ENCODE measurements at places on chromosomes 2 and 18. TPM values are rescaled to one million over a fixed set of nuclear protein-coding genes. Genes with fewer than 3 reads are reported as not detected.

GRCh38 chr2:223442847-223443246, 159.3 kb downstream of the SCG2 start:
- no peak for DNase-seq

TEKT4 gene
- total RNA-seq, result not detected

- DNase-seq, result peak; percentile 20
Observed at GRCh38 chr2:200086911-200087310, 131.5 kb downstream of the MAIP1 start.

- DNase-seq, result peak; percentile 79
Observed at GRCh38 chr2:217756375-217757107, 246.3 kb downstream of the TNS1 start.

DNA sequence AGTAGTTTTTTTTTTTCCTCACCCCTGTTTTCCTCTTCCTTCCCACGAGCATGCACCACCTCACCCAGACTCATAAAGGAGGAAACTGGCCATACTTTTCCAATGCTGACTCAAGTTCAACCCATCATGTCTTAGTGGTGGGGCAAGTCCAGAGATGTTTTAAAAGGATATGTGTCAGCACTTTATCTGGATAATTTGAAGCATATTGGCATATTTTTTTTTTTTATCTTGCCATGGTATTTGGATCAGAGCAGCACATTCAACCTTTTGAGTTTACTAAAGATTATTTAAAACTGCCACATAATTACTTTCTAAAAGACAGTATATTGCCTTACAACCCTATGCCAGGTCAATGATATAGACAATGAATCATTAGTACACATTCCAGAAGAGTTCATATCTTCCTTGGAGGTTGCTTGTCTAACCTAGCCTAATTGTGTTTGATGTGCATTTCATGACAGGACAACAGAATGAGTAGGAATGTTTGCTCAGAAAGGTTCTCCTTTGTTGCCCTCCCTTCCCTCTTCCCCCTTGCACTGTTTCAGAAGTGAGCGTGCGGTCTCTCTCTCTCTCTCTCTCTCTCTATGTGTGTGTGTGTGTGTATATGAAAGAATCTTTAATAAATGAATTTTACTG, 950.7 kb upstream of the FAM98A start:
- no peak for DNase-seq

ZNF804A gene
- total RNA-seq, result 9.5 TPM

DNA sequence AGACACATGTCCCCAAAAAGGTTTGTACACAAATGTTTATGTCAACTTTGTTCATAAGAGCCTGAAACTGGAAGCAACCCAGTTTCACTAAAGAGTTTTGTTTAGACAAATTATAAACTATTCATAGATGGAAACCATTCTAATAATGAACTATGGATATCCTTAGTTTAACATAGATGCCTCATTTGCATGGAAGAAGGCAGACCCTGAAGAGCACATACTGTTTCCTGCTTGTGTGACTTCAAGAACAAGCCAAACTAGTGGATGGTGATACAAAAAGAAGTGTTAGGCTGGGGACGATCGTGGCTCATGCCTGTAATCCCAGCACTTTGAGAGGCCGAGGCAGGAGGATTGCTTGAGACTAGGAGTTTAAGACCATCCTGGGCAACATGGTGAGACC, 48.1 kb downstream of the ACOXL start:
- no peak for DNase-seq

GRCh38 chr2:52454962-52455361, 1312.6 kb upstream of the CHAC2 start:
- DNase-seq, result no peak

- DNase-seq, result no peak
Observed at GRCh38 chr2:46863882-46864281, 51.7 kb downstream of the MCFD2 start.

- DNase-seq, result no peak
Observed at GRCh38 chr2:49255409-49255971, 101.2 kb upstream of the FSHR start.

DNA sequence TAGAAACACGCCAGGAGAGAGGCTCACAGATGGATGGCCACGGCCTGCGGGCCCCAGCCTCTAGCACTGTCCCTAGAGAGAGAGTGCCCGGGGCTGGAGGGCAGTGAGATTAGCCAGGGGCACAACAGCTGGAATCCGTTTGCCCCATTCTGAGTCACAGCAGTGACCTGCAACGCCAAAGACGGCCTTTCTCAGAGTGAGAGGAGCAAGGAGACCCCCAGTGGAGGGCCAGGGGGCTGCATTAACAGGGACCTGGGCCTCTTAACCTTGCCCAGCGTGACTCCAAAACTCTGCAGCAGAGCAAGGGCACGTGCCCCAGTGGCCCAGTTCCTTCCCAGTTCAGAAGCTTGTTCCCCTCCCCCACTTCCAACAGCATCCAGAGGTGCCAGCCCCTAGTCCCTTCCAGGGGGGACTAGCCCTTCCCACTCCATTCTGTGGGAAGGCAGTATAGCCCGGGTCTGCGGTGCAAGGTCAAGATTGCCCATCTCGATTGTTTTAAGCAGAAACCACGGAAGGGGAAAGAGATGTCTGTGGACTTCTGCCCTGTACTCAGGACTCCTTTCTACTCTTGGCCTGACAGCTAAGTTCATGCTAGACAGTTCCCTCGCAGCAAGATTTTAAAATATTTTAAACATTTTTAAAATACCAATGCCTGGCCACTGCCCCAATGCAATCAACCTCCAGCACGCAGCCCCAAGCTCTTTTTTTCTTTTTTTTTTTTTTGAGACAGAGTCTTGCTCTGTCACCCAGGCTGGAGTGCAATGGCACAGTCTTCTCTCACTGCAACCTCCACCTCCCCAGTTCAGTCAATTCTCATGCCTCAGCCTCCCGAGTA, 50.9 kb upstream of the BIN1 start:
- DNase-seq, result no peak

- no peak for DNase-seq
Observed at GRCh38 chr2:232319803-232320442, 58.6 kb upstream of the ALPP start.

KIF3C gene
- total RNA-seq, result 241 TPM

- DNase-seq, result no peak
Observed at GRCh38 chr2:214504599-214505376, 93.9 kb downstream of the VWC2L start.

DNA sequence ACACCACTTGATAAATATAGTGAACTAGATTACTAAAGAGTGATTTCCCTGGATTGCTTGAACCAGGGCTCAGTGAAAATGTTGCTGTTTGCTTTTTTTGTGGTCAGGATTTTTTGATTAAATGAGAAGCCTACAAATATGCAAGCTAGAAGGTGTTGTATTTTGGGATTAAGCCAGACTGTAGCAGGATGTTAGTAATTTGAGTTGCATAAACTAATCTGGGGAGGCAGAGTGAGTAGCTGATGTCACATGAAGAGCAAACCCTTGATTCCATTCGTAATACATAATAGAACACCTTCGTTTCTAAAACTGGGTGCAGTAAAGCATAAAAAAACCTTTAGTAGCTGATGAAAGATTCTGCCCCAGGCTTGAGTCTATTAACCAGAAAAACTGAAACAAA, 32.0 kb downstream of the NEDD4L start:
- DNase-seq, result no peak

DNA sequence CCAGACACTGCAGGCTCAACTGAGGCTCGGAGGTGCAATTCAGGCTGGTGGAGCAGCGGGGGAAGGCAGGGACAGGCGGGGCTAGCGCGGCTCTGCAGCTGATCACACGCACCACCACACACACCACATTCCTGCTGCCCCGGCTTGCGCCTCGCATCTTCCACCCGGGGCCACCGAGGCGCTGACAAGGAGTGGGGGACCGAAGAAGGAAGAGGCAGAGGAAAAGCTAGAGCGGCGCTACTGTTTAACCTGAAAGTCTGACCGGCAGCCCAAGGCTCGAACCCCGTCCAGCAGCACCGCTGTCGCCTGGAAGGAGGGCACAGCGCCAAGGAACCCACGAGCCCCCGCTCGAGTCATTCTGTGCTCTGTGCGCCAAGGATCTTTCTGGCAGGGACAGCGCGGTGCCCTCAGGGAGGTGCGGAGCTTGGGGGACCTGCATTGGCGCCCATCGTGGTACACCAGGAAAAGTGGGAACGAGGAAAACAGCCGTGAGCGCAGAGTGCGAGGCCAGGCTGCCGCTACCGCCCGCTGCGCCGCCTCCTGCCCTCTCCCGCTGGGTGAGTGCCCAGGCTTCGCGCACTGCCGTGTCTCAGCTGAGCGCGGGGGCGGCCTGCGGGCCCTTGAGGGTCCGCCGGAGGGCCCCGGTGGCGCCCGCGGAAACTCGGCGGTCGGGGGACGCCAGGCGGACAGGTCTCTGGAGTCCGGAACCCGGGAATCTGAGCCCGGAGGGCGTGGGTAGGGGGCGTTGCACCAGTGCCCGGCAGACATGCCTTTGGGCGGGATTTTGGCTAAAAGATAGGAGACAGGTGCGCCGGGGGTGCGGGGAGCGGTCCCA, 860 bp upstream of the KCNJ3 start:
- peak; percentile 33 for DNase-seq

GRCh38 chr2:19046986-19047780, 311.2 kb downstream of the OSR1 start:
- no peak for DNase-seq

PKDCC gene
- 45.7 TPM for total RNA-seq

C2orf78 gene
- total RNA-seq, result not detected

DSG1 gene
- total RNA-seq, result 0.15 TPM

- DNase-seq, result peak; percentile 20
Observed at GRCh38 chr2:3279236-3279960, 98.2 kb downstream of the EIPR1 start.

GRCh38 chr2:207724113-207724512, 12.7 kb downstream of the CCNYL1 start:
- no peak for DNase-seq

DNA sequence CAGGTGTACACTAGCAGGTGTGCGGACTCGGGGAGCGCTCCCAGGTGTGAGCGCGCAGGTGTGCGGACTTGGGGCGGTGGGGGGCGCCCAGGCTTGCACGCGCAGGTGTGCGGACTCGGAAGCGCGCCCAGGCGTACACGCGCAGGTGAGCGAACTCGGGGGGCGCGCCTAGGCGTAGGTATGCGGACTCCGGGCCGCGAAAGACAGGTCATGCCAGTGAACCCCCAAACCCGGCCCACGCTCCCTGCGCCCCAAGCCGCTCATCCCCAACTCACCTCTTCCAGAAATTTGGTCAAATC, 342 bp downstream of the CYB5A start:
- DNase-seq, result no peak

MC2R gene
- not detected for total RNA-seq

DNA sequence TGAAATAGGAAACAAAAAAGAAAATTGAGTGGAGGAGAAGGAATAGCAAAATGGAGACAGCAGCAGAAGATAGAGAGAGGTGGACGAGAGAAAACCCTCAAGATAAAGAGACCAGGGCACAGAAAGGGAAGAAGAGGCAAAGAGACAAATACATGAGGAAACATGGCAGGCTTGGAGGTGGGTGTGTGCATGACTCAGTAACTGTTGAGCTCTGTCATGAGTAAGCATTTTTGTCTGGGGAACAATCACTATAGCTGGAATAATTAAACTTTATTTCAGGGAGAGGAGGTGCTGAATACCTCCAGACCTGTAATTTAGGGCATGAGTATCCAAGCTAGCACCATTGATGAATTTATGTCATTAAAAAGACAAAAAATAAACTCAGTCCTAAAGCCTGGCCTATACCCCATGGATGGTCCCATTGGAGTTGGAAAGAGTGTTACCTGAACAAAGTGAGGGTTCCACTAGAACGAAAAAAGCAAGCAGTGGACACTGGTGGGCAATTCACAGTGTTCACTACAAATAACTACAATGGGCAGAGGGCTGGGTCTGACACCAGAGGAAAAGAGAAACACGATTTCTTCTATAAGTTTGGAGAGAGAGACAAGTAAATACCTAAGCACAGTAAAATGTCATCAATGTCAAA, 145.5 kb downstream of the ADCYAP1 start:
- DNase-seq, result no peak

SLC23A3 gene
- total RNA-seq, result not detected

- no peak for DNase-seq
Observed at GRCh38 chr18:3513481-3513880, 63.5 kb downstream of the TGIF1 start.

- no peak for DNase-seq
Observed at GRCh38 chr2:24082787-24083566, 1.7 kb downstream of the TP53I3 start.

GRCh38 chr2:27522400-27522945, 25.8 kb downstream of the GCKR start:
- no peak for DNase-seq

DNA sequence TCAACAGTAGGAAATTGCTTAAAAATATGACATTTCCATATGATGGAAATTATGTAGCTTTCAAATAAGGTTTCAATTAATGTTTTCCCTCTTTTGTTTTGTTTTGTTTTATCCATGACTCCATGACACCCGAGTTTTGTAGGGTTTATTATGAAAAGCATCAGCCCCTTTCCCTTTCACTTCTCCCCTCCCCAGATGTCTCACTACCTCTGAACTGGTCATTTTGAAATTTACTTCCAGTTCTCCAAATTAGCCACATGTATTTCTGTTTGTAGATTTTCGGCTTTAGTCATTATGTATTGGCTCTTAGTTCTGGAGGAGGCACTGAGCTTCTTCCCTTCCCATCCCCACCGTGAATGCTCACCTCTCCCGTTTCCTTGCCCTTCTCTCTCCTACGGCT, 18.6 kb upstream of the VPS4B start:
- no peak for DNase-seq

- DNase-seq, result no peak
Observed at GRCh38 chr2:211823886-211824479, 714.6 kb downstream of the ERBB4 start.

RGPD3 gene
- 0.88 TPM for total RNA-seq

LHCGR gene
- total RNA-seq, result 0.26 TPM

ASPRV1 gene
- 7.7 TPM for total RNA-seq

DNA sequence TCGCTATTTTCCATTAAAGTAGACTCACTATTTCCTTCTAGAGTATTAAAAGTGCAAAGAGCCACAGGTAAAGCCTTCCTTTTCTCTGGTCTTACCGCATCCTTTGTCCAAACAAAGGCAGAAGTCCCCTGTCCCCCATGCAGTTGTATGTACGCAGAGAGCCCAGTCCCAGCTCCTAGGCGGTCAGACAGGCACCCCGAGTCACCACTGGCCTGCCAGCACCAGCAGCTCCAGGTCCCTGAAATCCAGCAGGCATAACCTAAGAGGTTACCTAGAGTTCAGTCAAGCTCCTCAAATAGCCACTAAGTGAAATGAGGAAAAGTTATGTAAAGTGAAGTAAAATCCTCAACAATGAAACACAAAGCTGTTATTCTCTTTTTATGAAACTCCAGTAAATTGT, 60.4 kb upstream of the TWIST2 start:
- no peak for DNase-seq

DNA sequence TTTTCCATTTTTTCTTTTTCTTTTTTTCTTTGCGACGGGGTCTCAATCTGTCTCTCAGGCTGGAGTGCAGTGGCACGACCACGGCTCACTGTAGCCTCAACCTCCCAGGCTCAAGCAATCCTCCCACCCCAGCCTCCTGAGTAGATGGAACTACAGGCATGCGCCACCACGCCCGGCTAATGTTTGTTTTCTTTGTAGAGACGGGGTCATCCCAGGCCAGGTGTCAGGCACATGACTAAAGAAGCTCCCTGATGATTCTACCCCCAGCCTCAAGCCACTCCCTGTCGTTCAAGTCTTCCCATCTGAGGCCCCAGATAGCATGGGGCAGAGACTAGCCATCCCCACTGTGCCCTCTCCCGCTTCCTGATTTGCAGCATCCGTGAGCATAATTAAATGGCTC, 9.8 kb upstream of the FZD5 start:
- no peak for DNase-seq

BIN1 gene
- total RNA-seq, result 219 TPM

- DNase-seq, result no peak
Observed at GRCh38 chr2:164599954-164600589, 21.2 kb downstream of the GRB14 start.

ITGB6 gene
- not detected for total RNA-seq
